ENCODE measurements at places on chromosomes 3 and 15.

DNA sequence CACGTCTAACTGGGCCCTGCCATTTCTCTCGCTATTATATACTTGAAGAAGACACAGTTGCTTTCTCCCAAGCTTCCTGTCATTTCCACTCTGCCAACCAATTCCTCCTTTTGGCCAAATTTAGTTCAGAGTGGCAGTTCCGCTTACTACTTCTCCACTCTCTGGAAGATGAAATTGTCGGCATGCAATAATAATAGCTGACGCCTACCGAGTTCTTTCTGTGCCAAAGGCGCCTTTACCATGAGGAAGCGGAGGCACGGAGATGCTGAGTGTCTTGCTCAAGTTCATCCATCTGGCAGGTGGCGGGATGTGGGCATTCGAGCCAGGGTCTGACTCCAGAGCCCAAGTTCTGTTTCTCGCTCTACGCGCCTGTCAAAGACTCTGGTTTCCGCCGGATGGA, 14.6 kb upstream of the NRROS start:
- peak; percentile 60 for DNase-seq

DNA sequence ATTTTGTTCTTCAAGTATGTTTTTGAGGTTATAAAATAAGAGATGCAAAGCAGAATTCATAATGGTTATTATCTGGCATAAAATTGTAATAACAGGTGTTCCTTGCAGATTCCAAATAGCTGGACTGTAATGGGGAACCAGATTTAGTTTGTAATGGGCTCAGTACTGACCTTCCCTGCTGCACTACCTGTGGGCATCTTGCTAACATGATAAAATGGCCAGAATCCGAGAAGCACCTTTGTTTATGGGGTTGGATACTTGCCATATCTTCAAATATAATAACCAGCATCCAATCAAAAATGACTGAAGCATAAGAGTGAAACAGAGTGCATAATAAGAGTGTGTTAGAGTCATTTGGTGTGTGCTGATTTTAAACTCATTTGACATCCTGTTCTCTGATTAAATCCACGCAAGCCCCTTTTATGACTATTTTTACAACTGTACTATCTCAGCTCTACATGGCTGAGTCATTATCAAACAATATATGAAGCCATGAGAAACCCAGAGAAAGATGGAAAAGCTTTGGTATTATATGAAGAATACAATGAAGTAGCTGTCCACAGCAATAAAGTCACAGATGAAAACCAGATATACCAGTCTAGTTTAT, 292.4 kb downstream of the CNTN4 start:
- DNase-seq: no peak

DNA sequence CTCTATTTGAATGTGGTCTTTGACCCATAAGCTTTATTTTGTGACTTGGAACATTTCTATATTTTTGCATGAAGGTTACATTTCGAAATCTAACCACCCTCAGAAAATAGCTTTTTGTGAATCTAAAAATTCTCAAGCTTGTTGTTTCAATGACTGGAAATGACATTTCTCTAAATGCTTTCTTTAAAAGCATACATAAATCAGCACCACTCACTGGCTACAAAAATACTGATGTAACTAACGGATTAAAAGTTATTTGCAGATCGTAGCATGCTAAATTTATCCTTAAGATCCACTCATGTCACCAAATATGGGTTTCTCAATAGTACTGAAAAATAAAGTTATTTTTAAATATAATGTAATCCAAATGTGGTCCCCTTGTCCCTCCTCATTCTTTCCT, 55.2 kb upstream of the ACAN start:
- DNase-seq: no peak

DNA sequence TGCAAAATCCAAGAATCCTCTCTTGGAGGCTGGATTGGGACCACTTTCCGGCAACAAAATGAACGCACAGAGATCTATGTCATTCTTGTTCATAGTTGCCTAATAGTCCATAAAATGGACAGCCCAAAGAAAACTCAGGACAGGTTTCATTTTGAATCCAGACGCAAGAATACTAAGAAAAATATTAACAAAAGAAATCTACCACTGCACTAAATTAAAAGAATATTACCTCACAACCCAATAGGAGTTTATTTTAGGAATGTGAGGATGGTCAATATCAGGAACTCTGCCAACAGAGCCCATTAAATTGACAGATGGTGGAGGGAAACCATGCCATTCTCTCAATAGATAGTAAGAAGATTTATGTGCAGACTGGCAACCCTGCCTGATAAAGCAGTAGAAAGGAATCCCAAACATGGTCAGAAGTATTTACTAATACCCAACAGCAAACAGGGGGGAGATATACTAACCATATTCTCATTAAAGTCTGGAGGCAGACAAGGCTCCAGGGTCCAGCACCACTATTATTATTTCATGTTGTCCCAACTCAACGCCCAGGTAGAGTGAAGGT, 127.6 kb downstream of the SMAD6 start:
- DNase-seq: no peak

DNA sequence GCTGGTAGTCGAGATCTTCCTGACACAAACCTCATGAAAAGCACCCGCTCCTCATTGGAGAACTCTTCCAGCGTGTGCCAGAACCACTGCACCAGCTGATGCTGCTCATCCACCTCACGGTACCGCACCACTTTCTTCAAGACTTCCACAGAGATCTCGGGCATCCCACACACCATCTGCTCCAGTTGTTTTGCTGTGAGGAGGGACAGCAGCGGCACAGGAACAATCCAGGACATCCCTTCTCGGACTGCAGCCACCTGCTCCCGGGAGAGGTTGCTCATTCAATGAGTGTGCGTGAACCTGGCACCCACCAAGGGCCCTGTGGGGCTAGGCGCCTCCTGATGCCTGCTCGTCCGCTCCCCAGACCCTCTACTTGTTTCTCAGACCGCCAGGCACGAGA, 15.1 kb downstream of the FBXL22 start:
- DNase-seq: no peak

DNA sequence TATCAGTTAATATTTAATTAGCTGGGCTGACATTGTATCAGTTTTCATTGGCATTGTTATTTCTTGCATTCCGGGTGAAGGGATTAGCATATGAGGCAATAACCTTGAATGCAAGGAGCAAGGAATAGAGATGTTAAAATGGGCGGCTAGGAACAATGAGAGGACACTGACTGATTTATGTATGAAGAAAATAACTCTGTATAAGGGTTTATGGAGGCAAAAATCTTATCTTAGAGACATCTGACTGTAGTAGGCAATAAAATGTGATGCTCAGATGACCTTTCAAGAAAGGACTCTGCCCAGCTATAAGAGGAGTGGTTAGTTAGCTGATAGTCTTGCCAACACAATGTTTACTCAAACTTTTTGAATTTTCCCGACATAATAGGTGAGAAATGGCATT, 158.3 kb downstream of the EFHB start:
- no peak for DNase-seq

DNA sequence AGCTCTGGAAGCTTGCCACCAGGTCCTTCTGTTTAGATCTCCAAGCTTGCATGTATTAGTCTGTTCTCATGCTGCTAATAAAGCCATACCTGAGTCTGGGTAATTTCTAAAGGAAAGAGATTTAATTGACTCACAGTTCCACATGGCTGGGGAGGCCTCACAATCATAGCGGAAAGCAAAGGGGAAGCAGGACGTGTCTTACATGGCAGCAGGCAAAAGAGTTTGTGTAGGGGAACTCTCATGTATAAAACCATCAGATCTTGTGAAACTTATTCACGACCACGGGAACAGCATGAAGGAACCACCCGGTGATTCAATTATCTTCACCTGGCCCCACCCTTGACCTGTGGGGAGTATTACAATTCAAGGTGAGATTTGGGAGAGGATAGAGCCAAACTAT, 147.0 kb upstream of the PROK2 start:
- no peak for DNase-seq

GRCh38 chr3:48064292-48064829, 48.1 kb upstream of the MAP4 start:
- no peak for DNase-seq
